Stomach (tissue), 19 donors: ENCODE measurements at places on chromosomes 6 and 20.

GRCh38 chr6:120938164-120938875, 396.0 kb downstream of the TBC1D32 start:
- DNase-seq: no peak

DNA sequence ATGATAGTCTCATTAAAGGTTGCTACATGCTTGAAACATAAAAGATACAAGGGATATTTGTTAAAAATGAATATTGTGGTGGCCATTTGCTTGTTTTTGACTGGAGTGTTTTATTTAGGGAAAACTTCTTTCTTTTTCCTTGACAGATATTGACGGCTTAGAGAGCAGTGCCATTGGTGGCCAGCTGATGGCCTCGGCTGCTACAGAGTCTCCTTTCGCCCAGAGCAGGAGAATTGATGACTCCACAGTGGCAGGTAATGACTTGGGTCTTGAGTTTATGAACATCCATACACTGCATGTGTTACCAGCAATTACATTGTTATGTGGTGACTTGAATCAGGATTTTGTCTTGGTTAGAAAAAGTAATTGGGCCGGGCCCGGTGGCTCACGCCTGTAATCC, 67.5 kb upstream of the PBOV1 start:
- no peak for DNase-seq

DNA sequence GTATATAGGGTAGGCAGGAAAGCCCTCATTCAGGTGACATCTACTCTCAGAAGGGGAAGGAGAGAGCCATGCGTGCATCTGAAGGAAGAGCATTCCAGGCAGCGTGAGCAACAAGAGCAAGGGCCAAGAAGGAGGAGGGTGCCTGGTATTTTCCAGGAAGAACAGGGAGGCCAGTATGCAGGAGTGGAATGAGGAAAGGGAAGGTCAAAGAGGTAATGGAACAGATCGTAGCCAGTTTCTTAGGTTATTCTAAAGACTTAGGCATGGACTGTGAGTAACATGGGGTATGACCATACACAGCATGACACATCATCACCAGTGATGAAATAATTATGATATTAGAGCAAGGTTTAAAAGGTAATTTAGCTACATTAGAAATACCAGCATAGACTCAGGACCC, 24.1 kb downstream of the ALDH8A1 start:
- no peak for DNase-seq

DNA sequence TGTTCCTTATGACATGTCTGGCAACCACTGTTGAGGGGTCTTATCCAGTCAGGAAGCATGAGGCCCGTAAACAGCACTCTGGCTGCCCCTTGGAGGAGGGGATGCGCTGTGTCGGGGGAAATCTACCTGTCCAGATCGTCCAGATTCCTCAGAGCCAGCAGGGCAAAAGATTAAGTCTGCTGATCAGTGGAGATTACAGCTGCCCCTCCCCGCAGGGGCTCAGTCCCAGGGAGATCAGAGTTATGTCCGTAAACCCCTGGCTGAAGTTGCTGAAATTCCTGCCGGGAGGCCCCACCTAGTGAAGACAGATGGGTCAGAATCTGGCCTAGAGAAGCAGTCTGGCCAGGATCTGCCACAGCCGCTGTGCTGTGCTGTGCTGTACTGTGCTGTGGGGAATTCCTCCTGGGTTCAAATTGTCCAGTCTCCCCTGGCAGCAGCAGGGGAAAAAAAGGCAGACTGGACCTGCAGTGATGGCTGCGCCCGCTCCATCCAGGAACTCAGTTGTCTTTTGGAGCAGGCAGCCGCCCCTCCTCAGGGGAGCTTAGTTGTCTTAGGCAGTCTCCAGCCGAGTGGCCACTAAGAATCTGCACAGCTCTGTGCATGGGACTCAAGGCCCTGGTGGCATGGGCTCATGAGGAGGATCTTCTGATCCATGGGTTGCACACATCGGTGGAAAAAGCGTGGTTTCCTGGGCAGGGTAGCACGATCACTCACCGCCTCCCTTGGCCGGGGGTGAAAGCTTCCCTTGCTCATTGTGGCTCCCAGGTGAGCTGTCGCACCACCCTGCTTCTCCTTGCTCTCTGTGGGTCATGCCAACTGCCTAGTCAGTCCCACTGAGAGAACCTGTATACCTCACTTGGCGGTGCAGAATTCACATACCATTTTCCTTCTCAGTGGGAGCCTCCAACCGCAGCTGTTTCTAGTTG, 1368.8 kb upstream of the ADGRB3 start:
- DNase-seq: no peak
